ENCODE measurements at places on chromosomes 3 and 15.

GRCh38 chr15:90190606-90191343, 10.4 kb upstream of the SEMA4B start:
- peak; percentile 98 for DNase-seq

- DNase-seq: peak; percentile 48
Observed at GRCh38 chr3:150220041-150220440, 188.1 kb upstream of the TSC22D2 start.

GRCh38 chr3:123660900-123661299, 76.0 kb upstream of the HACD2 start:
- no peak for DNase-seq

DNA sequence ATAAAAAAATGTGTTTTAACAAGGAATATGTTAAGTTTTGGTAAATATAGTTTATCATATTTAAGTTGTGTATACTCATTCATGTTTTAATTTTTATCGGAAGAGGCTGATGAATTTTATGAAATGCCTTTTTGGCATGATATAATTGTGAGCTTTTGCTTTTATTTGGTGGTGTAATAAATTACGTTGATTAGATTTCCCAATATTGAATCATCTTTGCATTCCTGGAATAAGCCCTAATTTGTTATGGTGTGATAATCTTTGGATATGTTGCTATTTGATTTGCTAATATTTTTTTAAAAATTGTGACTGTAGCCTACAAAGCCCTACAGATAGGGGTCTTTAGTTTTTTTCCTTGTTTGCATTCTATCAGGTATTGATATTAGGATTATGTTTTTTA, 107.4 kb downstream of the IGF1R start:
- DNase-seq: no peak

DNA sequence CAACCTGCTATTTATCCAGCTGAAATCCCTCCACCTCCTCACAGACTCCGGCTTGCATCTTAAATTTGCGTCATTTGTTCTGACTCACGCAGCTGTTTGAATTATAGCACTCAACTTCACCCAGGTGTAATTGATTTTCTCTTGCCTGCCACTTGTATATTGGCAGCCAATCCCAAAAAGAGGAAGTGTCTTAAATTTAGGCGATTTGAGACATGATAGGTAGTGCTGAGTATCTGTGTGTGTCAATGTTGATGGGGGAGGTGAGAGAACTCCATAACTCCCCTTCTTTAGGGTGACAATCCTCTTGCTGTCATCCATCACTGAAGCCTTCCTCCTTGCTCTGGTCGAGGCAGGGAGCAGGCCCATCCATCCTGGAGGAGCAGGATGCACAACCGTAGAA, 77.2 kb upstream of the TPRG1 start:
- no peak for DNase-seq

DNA sequence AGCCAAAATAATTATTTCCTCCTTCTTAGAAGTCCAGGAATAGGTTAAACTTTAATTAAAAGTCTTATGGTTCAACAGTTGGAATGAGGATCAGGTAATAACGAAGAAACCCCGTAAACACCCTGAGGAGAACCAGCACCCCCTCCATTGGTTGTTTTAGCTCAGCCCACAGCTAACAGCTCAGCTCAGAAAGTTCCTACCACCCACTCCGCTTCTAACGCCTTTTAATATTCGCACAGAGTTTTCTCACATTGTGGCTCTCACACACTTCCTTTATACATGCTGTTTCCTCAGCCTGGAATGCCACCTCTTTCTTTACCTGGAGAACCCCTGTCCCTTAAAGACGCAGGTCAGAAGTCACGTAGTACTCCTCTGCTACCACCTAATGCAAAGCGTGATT, 17.0 kb downstream of the CX3CR1 start:
- peak; percentile 42 for DNase-seq

DNA sequence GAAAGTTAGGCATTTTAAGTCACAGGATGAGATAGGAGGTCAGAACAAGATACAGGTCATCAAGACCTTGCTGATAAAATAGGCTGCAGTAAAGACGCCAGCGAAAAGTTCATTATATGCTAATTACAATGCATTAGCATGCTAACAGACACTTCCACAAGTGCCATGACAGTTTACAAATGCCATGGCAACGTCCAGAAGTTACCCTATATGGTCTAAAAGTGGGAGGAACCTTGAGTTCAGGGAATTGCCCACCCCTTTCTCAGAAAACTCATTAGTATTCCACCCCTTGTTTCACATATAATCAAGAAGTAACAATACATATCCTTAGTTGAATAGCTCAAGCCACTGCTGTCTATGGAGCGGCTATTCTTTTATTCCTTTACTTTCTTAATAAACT, 92.7 kb upstream of the PLXND1 start:
- DNase-seq: no peak

GRCh38 chr3:52030714-52031310, 25.6 kb downstream of the DUSP7 start:
- DNase-seq: no peak

GRCh38 chr15:33766389-33766788, 201.9 kb upstream of the CHRM5 start:
- DNase-seq: no peak

- peak; percentile 68 for DNase-seq
Observed at GRCh38 chr15:90529371-90530249, at the start of gene CRTC3. Gene CRTC3, plus strand, starts transcription at chr15:90529923. Its CDS starts 149 bp downstream, at chr15:90530072.

DNA sequence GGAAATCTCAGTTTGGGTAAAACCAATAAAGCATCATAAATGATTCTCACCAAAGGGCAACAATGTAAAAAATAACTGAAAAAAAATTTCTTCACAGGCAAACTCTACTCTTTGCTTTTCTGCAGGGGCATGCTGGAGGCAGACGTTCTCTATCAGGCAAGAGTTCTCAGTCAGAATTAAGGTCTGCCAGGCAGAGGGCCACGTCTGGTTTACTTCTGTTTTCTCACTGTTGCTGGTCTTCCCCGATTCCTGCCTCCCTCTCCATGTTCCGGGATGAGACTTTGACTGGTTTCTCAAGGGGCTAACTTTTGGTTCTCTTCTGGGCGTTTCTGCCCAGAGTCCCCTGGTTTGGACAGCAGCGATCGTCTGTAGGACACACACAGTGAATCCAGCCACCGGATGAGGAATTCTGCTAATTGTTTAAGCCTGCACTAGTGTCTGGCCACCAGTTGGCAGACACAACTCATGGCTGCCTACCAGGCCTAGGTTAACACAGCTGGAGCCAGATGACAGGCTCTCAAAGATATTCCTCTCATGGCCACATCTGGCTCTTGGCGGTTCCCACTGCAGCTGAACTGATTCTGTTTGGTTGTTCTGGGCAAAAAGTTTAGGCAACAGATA, 273.1 kb downstream of the FOXP1 start:
- no peak for DNase-seq

DNA sequence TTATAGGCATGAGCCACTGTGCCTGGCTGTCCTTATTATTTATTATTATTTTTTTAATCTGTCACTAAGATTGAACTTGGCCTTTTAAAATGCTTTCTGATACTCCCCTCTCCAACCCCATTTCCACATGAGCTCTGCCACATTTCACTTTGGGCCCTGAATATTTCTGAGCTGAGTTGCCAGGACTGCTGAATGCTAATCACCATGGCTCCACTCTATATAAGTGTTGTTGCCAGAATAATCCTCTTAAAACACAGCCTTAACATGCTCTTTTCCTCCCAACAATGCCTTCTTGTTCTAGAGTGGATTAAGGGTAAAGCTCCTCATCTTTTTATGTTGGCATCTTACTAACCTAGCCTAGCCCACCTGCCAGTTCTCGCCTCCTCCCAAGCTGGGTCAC, 124.4 kb downstream of the PDZRN3 start:
- DNase-seq: no peak

- DNase-seq: peak; percentile 87
Observed at GRCh38 chr15:77507143-77507897, 86.6 kb downstream of the HMG20A start.

DNA sequence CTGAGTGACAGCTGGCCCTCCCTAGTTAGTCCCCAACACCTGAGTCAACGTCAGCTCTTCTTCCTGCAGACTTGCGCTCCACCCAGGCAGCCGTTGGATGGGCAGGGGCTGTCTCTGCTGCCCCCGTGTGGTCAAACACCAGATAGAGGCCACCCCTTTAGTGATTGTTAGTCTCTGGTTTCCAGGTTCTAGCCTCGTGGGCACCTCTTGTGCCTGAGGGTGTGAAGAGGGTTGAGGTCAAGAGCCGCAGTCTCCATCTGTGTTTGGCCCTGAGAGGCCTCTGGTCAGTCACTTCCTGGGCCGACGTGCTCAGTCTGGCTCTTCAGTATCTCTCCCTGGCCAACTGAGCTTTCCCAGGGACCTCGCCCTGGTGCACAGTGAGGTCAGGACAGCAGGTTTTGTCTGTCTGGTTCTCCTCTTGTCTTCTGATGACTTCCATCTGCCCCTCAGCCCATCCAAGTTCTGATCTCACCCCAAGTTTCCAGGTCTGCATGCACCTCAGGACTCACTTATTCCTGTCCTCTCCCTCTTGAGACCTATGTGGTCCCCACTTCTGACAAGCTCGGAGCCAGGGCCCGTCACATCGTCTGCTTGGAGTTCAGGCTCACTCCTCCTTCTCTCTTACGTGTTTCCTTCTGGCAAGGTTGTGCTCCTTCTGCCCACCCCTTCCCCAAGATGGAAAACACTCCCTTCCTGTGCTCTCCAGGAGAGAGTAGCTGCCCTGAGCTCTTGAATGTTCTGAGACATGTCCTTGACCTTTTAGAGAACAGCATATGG, 20.9 kb downstream of the CD276 start:
- peak; percentile 90 for DNase-seq

DNA sequence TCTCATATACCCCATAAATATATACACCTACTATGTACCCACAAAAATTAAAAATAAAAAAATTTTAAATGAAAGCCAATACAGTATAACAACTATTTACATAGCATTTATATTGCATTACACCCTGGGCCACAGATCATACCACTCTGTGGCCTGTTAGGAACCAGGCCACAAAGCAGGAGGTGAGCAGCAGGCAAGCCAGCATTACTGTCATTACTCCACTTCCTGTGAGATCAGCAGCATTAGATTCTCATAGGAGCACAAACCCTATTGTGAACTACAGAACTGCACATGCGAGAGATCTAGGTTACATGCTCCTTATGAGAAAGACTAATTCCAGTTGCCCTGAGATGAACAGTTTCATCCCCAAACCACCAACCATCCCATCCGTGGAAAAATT, 17.4 kb downstream of the FILIP1L start:
- no peak for DNase-seq

GRCh38 chr3:72523429-72524151, 324.7 kb downstream of the SHQ1 start:
- DNase-seq: peak; percentile 52

GRCh38 chr15:43274136-43274535, 7.4 kb upstream of the TGM5 start:
- peak; percentile 49 for DNase-seq

DNA sequence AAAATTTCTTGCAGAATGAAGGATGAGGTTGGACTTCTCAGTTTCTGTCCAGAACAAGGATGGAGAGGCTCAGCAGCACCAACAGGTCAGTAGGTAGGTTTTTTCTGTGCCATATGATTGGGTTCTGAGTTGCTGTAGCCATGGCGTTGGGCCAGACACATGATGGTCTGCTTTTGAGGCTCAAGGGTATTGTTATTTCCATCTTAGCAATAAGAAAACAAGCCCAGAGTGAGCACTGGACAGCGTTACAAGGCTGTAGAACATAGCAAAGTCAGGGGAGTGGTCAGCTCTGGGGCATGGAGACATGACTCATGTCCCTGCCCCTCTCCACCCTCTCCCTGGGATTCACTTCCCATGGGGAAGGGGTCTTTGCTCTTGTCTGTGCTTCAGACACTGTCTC, 137.6 kb upstream of the TOPAZ1 start:
- DNase-seq: no peak

DNA sequence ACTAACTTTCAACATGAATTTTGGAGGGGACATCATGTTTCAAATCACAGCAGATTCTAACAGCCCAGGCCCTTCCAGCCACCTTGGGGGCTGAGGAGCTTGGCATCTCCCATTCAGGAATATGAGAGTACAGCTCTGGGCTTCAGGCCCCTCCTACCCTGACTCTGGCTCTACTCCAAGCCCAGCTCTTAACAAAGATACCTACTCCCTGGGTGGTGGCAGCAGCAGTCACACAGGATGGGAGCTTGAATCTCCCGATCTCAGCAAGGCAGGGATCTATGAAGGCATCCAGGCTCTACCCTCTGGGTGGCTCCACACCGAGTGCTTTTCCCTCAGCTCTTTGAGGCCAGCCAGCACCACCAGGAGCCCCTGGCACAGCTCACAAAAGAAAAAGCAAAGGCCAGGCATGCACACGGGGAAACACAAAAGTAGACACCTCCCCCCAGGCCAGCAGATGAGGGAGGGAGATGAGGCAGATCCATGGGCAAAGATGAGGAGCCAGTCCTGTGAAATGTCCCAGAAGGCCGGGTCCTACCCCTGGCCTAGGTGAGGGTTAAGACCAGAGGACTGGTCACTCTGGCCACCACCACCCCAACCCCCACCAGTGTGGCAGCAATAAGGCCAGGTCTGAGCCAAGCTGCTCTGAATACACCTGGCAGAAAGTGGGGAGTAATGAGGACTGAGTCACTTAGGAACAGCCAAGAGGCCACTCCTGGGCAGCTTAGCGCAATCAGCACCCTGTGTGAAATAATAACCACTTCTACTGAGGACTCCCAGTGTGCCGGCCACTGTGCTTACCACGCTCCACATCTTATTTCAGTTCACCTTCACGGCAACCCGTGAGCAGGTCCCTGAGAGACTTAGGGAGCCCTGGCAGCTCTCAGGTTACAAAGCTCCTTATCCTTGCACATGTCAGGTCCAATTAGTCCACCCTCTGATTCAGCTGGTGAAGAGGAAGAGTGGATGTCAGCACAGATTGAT, 24.3 kb downstream of the PLA2G4F start:
- DNase-seq: peak; percentile 35

DNA sequence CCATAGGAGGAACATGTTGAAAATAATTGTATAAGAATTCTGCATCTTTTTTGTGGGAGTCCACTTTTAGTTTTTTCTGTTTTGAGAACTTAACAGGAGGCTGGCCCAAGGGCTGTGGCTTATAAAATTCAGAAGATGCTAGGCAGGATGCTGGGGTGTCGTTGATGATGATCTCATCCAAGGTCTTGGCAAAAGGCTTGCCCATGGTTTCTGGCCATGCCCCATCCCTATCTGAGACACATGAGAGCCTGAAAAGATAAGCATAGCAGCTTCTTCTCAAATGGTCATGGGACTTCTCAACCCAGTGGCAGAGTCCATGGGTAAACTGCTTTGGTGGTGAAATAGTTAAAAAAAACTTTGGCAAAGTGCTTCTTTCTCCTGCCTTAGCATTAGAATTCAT, 35.2 kb downstream of the CMSS1 start:
- DNase-seq: no peak

- no peak for DNase-seq
Observed at GRCh38 chr3:171455603-171456550, 4.3 kb downstream of the TNIK start.

GRCh38 chr3:63051920-63052319, 176.7 kb upstream of the CADPS start:
- DNase-seq: no peak

- DNase-seq: no peak
Observed at GRCh38 chr3:4019501-4019900, 220.3 kb downstream of the LRRN1 start.
